Stimulated activated CD4-positive, alpha-beta T cell treated with anti-CD3 and anti-CD28 coated beads, Interleukin-1b, Interleukin-23, amount 100 ng/mL, for 1 hour (primary cell): ENCODE measurements at places on chromosomes 6 and 20.

GRCh38 chr20:34310481-34311117, 7.4 kb upstream of the AHCY start:
- no peak for DNase-seq

GRCh38 chr6:41222045-41222444, 6.1 kb upstream of the TREML4 start:
- no peak for DNase-seq

DNA sequence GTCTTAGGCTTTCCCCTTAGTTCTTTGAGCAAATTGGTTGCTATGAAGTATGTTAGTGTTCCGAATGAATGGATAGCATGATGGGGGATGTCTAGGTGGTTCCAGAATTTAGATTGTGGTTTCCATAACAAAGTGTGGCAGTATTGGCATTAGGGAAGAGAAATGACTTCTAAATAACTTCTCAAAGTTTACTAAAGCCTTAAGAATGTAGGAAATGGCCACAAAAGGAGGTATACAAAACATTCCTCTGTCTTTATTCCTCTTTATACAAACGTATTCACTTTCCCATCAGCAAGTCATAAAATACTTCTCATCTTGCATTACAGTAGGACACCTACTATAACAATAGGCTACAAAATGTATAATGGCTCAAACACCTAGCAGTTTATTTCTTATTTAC, 279.6 kb downstream of the ESR1 start:
- no peak for DNase-seq

GRCh38 chr20:24432046-24432442, 37.4 kb upstream of the SYNDIG1 start:
- no peak for DNase-seq

DNA sequence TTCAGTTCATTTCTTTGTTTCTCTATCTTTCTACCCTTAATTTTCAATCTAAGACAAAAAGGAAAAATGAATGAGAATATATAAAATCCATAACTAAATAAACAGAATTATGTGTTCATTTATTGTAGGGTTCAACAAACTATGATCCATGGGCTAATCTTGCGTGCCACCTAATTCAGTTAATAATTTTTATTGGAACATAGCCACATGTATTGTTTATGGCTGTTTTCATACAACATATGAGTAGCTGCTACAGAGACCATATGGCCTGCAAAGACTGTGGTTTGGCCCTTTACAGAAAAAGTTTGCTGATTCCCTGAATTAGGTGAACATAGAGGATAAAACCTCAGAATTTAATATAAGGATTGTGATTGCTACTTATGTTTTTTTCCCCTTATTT, 21.8 kb downstream of the SENP6 start:
- DNase-seq = no peak

GRCh38 chr6:46773201-46773855, 19.9 kb upstream of the MEP1A start:
- no peak for DNase-seq

DNA sequence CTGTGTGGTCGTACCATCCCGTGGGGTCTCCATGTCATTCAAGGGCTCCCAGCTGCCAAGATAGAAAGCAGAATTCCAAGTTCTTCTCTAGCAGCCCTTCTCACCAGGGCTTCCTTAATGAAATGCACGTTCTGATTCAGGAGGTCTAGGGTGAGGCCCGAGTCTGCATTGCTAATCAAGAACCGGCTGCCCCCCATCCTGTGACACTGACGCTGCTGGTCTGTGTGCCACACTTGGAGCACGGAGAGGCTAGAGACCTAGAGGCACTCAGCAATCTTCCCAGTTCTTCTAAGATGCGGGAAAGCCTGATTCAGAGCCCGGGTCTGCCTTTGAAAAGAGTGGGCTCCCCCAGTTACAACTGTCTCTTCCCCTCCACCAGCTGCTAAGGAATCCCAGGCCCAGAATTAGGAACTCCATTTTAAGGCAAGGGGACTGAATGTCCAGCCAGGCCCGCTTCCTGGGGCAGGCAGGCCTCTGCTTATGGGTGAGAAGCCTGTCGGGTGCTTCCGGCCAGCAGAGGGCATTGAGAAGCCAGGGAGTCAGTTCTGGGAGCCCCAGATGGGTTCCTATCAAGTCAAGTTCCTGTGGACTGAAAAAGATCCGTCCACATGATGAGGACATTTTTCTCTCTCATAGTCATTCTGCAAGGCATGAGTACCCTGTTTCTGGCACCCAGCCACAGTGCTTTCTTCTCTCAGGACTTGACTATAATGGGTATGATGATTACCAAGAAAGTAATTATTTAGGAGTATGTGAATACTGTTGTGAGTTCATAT, 69.8 kb upstream of the RIN2 start:
- no peak for DNase-seq

GRCh38 chr6:135289816-135290215, 108.7 kb downstream of the MYB start:
- no peak for DNase-seq

- DNase-seq = no peak
Measured at GRCh38 chr6:56246881-56247653, at the start of gene COL21A1. TSS of gene COL21A1 (minus strand) at chr6:56247580. CDS start at chr6:56182618, 64,962 bp downstream.

GRCh38 chr20:53903652-53903987, 166.8 kb downstream of the BCAS1 start:
- no peak for DNase-seq

GRCh38 chr20:46681032-46681854, 8.0 kb downstream of the TP53RK start:
- DNase-seq = peak; percentile 54

GRCh38 chr6:84422380-84422968, 195.0 kb upstream of the CEP162 start:
- no peak for DNase-seq

DNA sequence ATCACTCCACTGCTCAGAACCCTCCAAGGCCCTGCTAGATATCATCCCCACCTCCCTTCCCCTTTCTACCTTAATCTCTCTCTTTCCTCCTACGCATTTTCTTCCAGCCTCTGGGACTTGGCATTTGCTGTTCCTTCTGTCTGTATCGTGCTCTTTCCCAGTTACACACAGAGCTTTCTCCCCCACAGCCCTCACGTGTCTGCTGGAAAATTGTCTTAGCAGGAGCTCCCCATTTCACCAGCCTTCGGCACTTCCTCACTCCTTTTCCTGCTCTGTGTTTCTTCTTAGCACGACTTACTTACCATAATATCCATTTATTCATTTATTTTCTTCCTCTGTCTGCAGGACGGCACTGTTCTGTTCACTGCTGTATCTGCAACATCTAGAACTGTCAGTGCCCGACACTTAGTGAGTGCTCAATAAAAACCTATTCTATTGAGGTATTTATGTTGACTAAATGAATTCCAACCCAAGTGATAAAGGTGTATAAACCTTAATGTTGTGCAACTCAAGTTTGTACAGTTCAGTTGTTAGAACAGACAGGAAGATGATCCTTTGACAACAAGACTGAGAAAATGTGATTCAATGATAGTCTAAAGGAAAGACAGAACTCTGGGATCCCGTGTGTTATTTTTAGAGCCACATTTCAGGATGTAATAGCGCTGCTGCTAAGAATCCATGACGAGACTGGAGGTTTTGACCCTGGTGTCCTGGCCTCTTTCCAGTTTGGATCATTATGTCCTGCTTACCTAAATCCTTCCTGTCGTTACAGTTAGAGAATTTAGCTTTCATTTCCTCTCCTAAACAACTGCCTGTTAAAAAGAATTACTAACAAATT, 170.1 kb upstream of the LAMP5 start:
- no peak for DNase-seq

DNA sequence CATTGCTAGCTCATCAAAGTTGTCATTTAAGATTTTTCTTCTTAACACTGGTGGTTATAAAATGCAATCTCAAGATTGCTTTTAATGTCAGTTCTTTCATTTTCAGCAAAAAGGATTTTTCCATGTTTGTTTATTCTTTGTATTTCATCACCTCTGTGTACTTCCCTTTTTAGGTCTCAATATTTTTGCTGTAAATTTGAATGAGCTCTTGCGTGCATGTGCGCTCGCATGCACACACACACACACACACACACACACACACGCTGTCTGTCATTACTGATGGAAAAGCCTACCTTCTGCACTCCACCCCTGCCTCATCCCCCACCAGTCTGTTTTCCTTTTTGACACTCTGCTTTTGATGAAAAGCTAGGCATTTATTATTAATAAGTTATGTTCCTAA, 85.3 kb upstream of the FYN start:
- DNase-seq = no peak
